ENCODE measurements at places on chromosomes 1 and 21. TPM values are rescaled to one million over a fixed set of nuclear protein-coding genes. Genes with fewer than 3 reads are reported as not detected.

DNA sequence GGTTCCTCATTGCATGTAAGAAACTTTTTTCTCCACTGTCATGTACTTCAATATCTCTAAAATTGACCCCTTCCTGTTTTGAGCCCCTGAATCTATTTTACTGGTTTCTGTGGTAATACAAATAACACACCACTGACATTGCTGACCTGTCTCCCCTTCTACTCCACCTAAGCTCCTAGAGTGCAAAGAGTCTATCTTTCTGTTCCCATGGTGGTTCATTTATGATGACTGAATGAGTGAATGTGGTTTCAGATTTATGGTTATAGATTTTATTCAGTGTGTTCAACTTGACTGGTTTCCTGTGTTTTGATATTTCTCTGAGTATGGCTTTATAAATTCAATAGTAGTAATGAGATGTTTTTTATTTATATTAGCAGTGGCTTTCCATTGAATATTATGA is 127.7 kb downstream of the MAGI3 start:
- no peak for ATAC-seq

DNA sequence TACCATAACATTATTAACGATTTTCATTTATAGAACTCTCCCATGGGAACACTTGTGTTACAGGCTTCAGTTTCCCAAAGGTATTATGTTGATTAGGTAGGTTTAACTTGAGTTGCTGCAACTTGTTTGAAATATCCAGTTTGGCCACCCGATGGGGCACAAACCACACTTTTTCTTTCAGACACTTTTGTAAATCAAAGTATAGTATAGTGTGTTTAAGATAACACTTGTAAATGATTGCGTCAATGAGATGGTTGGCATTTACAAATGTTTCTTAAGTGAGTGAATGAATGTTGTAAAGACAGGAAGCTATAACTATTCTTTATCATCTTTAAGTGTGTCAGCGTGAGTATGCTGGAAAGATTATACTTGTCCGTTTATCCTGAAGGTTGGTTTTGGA is 4.3 kb downstream of the XPR1 start:
- no peak for ATAC-seq

DNA sequence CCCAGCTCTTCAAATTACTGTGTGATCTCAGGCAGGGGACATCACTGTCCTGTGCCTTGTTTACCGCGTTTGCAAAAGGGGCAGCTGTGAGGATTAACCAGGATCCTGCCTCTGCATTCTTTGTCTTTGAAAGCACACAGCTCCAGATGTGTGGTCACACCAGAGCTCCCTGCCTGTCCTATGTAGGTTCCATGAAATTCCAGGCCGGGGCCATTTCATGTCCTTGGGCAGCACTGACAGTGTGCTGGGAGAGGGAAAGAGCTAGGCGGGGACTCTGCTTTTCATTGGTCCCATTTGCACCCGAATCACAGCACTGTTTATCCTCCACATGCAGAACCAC is 42.2 kb upstream of the SELENON start:
- ATAC-seq: no peak

- ATAC-seq: peak; percentile 84
Observed at GRCh38 chr21:39114871-39115575, 68.2 kb downstream of the PSMG1 start.

DNA sequence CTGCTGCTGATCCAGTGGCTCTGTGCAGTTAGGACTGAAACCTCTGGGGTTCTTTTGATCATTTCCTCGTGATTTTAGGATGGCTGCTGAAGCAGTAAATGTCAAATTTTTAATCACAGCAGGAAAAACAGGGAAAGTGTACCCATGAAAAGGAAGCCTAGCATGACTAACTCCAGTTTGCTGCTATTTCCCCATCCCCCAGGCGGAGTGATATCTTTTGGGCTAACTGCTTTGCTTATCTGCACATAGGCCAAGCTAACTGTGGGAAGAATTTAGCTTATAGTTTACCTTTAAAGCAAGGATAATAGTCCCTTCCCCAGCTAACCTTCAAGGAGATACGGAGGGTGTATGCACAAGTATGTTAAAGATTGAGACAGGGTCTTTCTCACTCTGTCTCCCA is 149.8 kb upstream of the TNR start:
- ATAC-seq: no peak

DNA sequence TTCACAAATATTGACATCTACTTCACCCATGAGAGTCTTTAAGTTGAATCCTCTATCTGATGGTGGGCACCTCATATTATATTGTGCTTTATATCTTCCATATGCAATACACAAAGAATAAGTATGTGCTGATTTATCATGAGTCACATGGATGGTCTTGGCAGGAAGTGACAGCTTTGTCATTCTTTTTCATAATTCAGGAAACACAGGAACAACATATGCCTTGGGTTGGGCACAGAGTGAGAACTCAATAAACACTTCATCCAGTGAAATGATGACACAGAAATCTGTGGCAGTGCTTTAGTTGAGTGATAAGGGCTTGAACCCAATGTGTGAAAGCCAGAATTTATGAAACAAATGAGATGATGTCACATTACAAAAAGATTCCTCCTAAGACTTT is 41.2 kb downstream of the GADD45A start:
- ATAC-seq: no peak

DNA sequence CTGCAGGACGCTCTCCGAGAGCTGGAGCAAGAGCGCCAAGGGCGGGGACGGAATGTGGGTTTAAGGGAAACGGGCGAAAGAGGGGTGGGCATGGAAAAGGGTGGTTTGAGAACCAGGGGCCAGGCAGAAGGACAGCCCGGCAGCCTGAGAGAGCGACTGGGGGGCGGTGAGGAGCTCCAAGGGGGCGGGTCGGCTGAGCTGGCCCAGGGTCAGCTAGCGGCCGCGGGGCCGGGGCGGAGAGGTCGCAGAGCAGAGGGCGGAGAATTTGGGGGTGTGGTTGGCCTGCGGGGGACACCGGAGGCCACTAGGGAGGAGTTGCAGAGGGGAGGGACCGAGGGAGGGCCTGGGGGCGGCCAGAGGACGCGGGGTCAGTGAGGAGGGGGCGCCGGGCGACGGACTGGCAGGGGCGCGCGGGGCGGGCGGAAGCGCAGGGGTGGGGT is 54.7 kb downstream of the NDUFS5 start:
- peak; percentile 70 for ATAC-seq

DNA sequence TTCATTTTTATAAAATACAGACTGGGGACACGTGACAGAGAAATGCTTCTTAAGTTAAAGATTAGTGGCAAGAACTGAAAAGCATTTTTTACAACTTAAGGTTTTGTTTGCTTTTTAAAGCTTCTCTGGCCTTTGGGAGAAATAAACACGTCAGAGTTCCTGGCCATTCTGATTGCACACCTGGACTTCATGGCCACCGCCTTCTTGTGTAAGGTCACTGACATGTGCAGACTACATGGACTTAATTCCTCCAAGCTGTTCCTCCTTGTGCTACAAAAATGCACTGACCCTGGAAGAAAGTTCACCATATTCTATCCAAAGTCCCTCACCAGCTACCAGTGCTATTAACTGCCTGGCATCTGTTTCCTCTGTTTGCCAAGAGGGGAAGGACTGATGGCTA is 56.1 kb downstream of the GADD45A start:
- no peak for ATAC-seq

GRCh38 chr1:97157991-97158390 is 436.4 kb downstream of the PTBP2 start:
- peak; percentile 65 for ATAC-seq

DNA sequence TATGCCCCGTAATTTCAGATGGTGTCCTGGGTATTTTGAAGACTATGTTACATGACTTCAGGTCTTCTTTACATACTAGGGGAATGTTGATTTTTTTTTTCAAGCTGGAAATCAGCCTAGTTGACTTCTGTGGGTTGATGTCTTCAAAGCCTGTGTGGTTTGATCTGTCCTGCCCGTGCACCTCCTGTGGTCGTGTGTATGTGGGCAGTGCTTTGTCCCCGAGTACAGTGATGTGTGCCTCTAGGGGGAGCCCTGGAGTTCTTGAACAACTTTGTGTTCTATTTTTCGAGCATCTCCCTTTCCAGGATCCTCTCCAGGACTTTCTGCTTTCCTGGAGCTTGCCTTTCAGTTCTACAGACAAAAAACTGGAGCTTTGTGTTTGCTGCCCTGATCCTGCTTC is 28.9 kb downstream of the OBSCN start:
- peak; percentile 85 for ATAC-seq

- no peak for ATAC-seq
Observed at GRCh38 chr1:119147661-119148090, 7.2 kb upstream of the WARS2 start.

DNA sequence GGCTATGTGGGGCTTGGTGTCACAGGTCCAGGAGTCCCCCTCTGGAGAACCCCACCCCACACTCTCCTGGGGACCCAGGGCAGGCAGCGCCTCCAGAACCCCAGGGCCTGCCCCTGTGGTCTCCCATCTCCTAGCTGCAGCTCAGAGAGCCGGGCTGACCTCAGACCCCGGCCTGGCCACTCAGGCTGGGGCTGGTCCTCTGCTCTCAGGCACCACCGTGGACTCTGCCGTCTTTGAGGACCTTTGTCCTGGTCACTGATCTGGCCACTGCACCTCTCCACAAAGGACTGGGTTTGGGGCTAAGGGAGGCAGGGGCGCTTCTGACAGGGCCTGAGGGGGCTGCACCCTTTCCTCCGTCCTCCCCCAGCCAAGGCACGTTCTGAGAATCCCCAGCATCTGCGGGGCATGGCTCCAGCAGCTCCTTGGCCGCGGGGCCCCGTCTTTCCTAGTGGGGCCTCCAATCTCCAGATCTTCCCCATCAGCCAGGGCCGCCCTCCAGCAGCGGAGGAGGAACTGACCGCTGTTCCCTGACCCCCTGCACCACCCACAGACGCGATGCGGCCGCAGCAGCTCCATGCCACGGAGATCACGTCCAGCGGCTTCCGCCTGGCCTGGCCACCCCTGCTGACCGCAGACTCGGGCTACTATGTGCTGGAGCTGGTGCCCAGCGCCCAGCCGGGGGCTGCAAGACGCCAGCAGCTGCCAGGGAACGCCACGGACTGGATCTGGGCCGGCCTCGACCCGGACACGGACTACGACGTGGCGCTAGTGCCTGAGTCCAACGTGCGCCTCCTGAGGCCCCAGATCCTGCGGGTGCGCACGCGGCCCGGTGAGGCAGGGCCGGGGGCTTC is 3.3 kb downstream of the VWA1 start:
- ATAC-seq: no peak

- no peak for ATAC-seq
Observed at GRCh38 chr1:6162773-6163172, 17.3 kb downstream of the CHD5 start.

DNA sequence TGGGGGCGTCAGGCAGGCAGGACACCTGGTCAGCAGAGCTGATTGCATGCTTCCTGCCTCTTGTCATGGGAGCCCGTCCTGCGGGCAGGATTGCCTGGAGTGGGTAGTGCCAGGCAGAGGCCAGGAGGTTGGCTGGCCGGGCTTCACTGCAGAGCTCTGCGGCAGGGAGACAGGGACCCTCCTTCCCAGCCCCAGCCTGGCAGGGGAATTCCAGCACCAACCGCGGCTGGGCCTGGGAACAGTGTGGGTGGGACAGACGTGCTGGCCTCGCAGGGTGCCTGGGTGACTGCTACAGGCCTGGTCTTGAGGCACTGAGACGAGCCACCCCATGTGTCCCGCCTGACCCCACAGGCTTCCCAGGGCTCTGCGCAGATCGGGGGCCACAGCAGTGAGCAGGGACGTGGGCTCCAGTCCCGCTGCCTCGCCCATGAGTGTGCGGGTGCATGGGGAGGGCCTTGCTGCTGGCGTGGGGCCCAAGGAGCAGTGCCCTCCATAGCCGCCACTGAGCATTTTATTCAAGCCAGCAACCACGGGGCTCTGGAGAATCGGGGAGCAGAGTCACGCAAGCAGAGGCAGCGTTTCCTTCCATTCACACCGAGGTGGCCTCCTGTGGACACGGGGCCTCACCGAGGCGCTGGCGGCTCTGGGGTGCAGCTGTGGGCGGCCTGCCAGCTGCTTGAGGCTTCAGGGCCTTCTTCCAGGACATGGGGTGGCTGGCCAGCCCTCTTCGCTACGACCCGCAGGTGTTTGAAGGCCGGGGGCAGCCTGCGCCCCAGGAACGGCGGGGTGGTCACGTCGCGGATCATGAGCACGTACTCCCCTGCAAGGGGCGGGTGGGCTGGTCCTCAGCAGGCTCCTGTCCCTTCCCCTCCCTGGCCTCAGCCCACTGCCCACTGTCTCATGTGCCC is 70.3 kb downstream of the MORN1 start:
- ATAC-seq: no peak

- ATAC-seq: no peak
Observed at GRCh38 chr1:27416387-27417111, 24.1 kb downstream of the GPR3 start.

DNA sequence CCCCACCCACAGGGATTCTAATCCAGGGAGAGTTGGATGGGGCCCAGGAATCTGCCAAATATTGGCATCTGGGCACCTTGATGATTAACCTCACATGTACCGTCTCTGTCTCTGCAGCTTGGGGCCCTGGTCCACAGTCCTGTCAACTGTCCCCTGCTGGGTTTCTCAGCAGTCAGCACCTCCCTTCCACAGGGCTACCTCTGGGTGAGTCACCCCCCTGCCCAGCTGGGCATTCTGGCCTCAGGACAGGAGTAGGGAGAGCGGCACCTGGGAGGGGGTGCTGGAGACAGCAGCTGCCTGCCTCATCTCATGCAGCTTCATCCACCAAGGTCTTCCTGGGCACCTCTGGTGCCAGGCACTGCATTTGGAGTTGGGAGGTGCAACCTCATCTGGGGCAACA is 100.6 kb upstream of the ACTL8 start:
- ATAC-seq: no peak

The G0S2 gene
- 6.9 TPM for total RNA-seq

The PTPN7 gene
- total RNA-seq: 0.56 TPM

The GBP5 gene
- 1.8 TPM for total RNA-seq

The CFAP45 gene
- total RNA-seq: 1.2 TPM

The NPR1 gene
- total RNA-seq: 0.21 TPM

The LIN28A gene
- total RNA-seq: 6.0 TPM

The SPATA46 gene
- total RNA-seq: 0.57 TPM

The RHD gene
- total RNA-seq: 0.46 TPM

The CACNA1E gene
- total RNA-seq: 12.0 TPM

All from motor neuron (in vitro differentiated cells).